ENCODE measurements at places on chromosomes 16 and 17.

DNA sequence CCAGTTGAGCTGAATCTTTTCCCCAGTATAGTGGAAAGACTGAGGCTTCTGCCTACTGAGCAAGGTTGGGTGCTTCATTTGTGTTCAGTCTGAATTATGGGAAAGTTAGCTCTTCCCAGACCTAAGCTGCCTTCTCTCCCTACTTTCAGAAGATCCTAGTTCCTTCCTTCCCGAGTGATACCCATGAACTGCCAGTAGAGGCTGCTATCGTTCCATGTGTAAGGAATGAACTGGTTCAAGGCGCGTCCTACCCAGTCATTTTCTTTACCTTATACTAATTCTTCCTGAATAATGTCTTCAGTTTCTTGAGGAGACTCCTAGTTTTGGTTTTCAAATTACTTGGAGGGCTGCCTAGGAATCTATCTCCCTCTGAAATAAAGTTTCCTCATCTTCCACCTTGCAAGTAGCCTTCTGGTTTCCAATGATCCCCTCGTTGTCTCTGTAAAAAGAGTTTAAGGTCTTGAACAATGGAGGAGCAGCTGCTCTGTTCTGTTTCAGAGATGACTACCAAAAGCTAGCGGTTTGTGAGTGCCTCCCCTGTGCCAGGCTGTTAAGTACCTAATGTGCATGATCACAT is 934 bp upstream of the AOC2 start:
- DNase-seq = no peak

GRCh38 chr17:58391302-58391984 is 25.9 kb downstream of the RNF43 start:
- no peak for DNase-seq

DNA sequence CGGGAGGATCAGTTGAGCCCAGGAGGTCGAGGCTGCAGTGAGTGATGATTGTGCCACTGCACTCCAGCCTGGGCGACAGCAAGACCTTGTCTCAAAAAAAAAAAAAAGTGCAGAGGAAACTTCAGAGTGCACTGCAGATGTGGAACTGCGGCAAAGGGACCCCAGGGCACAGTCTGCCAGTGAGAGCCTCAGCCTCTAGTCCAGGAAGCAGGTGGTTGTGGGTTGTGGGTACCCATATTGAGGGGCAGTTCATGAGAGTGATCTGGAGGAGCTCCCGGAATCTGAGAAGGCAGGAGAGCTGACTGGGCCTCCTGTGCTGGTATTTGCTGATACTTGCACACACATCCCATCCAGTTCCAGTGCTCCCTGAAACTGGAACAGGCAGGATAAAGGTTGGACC is 13.1 kb downstream of the FOXN1 start:
- DNase-seq = no peak

DNA sequence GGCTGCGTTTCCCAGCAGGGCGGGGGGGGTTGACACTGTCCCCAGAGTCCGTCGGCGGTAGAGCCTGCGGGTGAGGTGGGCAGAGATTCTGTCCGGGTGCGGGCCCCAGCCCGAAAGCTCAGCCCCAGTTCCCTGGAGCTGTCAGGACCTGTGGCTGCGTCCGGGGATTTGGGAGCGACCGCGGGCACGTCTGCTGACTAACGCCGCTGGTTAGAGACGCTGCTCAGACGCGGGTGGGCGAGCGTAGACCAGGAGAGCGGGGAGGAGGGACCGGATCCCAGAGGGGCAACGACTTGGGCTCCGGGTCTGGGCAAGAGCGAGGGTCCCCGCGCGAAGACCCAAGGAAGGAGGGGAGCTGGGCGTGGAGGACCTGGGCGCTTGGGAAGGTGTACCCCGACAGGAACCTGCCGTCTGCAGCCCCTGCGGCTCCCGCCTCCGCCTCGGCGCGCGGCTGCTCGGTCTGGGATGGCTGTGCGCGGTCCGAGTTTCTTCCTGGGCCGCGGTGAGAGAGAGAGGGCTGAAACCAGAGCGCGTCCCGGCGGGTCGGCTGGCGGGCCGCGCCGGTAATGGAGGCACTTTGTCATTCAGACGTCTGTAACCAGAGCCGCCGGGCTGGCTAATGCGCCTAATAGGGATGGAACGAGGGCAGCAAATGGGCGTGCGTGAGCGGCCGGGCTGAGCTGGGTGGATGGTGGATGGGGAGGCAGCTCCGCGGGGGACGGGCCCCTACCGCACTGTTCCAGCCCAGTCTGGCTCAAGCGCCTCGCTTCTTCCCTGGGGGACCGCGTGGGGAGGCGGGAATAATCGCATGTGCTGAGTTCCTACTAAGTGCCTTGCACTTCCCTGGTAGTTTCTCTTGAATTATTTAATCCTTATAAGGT is 2.3 kb downstream of the NGFR start:
- peak; percentile 91 for DNase-seq

- no peak for DNase-seq
Measured at GRCh38 chr17:73639932-73640331, 4.3 kb downstream of the SDK2 start.
